ELF-1 (cell line): ENCODE measurements at places on chromosomes 6 and 20.

DNA sequence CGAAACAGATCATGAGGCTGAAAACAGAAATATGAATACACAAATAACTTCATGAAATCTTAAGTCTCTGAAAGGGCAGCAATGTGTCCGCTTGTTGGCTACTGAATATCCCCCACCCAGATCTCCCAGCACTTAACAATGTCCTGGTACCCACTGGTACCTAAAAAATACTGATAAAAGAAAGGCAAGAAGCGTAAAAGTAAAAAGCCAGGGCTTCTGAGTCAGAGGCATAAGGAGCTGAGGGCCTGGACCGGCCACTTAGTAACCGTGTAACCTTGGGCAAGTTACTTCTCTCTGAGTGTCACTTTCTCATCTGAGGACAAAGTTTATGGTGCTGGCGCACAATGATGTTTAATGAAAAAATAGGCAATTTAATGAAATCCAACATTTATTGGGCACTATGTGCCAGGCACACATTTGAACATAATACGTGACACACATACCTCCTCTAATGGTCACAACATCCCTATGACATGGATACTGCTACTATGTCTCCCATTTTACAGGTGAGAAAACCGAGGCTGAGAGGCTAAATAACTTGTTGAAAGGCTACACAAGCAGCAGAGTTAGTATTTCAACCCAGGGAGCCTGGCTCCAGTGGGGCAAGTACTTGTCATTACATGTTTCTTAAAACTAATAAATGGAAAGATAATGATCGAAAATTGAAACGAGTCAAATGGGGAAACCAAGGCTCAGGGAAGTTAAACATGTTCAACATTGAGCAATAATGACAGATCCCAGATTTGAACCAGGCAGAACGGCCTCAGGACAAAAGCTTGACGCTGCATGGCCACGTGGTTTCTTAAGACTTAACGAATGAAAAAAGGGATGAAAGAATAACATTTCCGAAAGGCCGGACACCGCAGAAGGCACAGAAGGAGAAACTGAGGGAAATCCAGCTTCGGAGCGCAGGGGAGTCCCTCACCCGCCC is 828 bp downstream of the TP53RK start:
- DNase-seq: no peak

- DNase-seq: no peak
Measured at GRCh38 chr20:50379049-50379990, 130.9 kb upstream of the PTPN1 start.

DNA sequence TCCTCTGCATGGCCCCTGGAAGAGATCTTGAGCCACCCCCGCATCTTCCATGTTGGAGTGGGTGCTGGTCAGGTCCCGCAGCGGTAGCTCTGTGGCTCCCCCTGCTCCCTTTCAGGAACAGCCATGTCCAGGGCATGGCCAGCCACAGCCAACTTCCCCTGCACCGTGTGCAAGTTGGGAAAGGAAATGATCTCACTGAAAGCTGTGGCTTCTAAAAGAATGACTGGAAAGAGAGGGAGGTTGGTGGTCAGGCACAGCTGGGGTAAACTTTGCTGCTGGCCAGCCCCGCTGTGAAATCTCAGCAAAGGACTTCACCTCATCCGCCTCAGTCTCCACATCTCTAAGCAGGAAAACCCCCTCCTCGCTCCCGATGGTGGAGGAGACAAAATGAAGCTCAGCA is 153.6 kb upstream of the CST7 start:
- no peak for DNase-seq

DNA sequence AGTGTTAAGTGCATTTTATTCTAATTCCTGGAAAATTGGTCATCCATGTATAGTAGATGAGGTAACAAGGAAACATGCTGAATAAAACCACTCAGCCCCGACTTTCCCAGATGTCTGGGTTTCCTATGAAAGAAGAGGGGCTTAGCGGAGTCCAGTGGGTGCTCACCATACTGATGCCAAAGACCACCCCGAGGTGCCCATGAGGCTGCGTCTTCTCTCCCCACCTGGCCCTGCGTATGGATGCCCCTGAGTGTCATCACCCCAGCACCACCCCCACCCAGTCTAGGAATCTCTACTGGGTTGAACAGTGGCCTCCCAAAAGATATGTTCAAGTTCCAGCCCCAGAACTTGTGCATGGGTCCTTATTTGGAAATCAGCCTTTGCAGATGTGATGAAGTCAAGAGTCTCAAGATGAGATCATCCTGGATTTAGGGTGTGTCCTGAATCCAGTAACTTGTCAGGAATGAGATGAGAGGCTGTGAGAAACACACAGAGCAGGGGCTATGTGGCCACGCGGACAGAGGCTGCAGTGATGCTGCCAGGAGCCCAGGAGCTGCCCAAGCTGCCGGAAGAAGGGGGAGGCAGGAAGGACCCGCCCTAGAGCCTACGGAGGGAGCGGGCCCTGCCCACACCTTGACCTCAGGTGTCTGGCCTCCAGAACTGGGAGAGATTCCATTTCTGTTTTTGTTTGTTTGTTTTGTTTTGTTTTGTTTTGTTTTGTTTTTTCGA is 124.6 kb upstream of the CDH4 start:
- no peak for DNase-seq

- no peak for DNase-seq
Measured at GRCh38 chr6:1697688-1698351, 88.1 kb downstream of the FOXC1 start.

- no peak for DNase-seq
Measured at GRCh38 chr6:163526346-163526745, 111.8 kb downstream of the QKI start.

GRCh38 chr6:169986848-169987498 is 235.6 kb downstream of the ERMARD start:
- DNase-seq: no peak

DNA sequence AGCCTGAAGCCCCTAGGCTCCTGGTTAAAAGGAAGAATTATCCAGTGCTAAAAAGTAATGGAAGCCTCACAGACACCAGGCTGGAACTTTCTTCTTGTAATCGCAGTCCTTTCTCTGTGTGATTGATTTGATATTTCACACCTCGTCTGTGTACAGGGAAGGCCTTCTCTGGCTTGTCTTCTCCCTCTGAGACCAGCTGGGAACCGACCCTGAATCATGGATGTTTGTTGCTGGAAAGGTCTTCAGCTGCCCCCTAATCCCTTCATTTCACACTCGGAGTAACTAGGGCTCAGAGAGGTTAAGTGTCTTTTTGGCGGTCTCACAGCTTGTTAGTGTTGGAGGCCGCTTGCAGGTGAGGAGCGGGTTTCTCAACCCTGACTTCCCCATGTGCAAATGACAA is 500.2 kb upstream of the CDH4 start:
- no peak for DNase-seq

DNA sequence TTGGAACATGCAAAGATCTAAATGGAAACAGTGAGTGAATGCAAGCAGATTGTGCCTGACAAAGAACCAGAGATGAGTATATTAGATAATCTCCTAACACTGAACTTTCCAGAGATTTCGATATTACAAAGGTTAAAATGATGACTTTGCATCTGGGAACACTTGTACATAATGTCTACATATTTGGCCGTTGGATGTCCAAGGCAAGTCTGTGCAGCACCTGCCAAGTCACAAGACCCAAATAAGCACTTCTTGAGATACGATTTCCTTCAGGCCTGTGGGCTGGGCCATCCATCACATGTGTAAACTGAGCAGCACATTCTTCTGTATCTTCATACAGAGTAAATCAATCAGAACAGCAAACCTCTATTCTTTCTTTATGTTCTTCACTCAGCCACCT is 32.5 kb upstream of the SMLR1 start:
- no peak for DNase-seq
